ENCODE measurements at places on chromosomes 5 and 9.

DNA sequence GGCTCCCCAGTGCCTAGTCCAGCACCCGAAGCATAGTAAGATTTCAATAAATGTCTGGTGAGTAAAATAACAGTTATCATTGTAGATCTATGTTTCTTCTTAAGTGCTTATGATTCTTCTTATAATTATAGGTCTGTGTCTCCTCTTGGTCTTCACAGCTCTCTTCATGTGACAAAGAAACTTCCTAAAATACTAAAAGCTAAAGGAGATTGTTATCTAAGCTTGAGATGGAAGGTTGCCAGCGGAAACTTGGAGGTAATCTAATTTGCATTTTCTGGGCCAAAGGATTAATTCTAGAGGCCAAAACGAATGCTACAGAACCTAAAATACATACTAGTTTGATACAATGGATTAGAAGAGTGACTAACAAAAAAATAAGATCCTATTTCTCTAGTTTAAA lies 13.6 kb upstream of the ARHGAP26 start:
- DNase-seq = no peak

DNA sequence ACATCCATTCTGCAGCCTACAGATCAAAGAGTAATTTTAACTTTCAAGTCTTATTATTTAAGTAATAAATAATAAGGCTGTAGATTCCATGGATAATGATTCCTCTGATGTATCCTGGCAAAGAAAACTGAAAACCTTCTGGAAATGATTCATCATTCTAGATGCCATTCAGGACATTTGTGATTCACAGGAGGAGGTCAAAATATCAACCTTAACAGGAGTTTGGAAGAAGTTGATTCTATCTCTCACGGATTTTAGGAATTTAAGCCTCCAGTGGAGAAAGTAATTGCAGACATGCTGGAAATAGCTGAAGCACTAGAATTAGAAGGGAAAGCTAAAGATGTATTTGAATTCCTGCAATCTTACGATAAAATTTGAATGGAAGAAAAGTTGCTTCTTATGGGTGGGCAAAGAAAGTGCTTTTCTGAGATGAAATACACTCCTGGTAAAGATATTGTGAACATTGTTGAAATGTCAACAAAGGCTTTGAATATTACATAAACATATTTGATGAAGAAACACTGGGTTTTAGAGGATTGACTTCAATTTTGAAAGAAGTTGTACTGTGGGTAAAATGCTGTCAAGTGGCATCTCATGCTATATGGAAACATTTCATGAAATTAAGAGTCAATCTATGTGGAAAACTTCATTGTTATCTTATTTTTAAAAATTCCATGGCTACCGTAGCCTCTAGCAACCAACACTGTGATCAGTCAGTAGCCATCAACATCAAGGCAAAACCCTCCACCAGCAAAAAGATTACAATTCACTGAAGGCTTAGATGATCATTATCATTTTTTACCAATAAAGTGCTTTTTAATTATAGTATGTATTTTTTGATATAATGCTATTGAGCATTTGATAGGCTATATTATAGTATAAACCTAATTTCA lies 1141.0 kb downstream of the CDH12 start:
- DNase-seq = no peak

GRCh38 chr5:181149806-181150733 lies 2.7 kb downstream of the OR2V2 start:
- DNase-seq = no peak

- DNase-seq = no peak
Observed at GRCh38 chr9:105496826-105497225, 49.0 kb downstream of the FSD1L start.

DNA sequence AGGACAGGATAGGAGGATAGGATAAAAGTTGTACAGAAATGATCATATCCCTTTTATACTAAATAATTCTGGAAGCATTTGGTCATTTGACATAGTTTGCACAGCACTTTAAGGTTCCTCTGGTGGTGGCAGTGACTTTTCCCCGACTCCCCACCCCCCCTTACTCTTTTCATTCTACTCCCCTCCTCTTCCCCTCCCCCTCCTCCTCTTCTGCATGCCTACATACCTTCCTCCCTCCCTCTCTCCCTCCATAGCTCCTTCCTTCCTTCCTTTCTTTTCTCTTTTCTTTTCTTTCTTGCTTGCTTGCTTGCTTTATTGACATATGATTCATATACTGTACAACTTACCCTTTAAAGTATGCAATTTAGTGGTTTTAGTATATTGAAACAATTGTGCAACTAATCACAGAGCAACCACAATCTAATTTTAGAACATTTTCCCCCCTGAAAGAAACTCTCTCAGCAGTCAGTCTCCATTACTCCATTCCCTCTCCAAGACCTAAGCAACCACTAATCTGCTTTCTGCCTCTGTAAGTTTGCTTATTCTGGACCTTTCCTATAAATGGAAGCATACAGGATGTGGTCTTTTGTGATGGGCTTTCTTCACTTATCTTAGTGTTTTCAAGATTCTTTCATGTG lies 159.0 kb downstream of the HACD4 start:
- no peak for DNase-seq

DNA sequence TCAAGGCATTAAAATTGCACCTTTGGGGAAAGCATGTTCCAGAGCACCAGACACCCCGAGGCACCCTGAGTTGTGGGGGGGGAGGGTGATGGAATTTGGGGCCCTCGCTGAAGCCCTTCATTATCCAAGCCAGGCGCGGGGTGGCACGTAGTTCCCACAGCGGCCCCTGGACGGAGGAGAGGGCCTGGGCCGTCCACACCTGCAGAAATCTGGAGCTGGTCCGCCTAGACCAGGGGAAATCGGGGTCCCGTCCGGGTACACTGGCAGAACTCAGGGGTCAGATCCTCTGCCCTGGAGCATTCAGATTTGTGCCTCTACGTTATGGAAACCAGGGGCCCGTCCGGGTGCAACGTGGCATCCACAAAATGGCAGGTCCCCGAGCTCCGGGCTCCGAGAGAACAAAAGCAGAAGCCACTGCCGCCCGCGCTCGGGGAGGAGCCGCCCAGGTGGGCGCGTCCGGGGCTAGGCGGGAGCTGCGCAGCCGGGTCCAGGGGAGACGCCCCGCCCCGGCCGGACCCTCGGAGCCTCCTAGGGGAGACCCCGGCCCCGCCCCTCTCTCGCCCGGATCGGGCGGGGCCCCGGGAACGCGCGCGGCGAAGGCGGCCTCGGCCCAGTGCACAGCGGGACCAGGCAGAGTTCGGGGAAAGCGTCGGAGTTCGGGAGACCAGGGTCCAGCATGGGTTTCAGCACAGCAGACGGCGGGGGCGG lies at the start of gene PLEKHG4B:
Gene PLEKHG4B (plus strand): TSS at position 613 of the 708 bp plus-strand sequence. CDS start 64 bp downstream, at position 677.
- no peak for DNase-seq

DNA sequence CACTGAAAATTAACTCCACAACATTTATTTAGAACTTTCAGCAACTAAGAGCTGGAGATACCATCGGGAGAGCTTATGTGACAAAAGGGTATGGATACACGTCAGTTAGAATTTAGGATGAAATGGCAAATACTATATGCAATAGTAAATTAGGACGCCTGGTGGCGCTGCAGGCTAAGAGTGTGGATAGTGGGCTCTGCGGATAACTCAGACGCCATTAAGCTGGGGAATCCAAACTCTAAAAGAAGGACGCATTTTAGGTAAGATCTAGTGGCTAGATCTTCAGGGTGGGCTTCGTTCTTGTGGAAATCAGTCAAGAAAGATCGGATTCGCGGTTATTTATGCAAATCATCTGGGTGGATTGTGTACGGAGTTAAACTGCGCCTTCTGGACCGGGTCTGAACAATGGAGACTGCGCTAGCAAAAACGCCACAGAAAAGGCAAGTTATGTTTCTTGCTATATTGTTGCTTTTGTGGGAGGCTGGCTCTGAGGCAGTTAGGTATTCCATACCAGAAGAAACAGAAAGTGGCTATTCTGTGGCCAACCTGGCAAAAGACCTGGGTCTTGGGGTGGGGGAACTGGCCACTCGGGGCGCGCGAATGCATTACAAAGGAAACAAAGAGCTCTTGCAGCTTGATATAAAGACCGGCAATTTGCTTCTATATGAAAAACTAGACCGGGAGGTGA lies at the start of gene PCDHB5:
Gene PCDHB5 (plus strand): TSS at position 177 of the 688 bp plus-strand sequence. CDS start 229 bp downstream, at position 406.
- DNase-seq = peak; percentile 15

- DNase-seq = no peak
Observed at GRCh38 chr9:71755869-71756268, 12.4 kb downstream of the CEMIP2 start.

DNA sequence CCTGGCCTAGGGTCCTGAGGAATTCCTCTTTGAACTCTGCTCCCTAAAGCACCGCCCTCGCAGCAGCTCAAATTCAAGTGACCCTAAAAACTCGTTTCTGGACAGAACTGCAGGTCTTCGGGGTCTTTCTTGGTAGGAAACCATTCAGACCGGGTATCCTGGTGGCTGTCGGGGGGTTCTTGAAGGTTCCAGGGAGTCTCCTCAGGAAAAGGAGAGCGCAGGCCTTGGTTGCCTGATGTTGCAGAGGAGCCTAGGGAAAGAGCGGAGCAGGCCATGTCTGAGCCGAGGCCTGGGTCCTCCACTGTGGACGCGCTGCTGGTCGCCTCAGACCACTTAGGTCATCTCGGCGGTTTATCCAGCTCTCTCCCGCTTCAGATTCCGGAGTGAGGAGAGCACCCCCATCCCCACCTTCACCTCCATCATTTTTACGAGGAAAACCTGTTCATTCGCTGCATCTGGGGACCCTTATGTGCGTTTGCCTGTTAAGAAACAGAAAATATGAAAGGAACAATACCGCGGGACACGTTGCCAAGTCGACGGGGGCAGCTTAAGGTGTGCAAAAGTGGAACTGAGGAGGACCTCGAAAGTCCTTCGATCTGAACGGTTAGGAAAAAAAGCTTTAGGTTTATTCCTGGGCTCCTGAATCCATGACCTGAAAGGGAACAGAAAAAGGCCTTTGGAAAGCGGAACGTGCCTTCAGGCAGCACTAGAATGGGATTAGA lies 299.4 kb downstream of the PARP8 start:
- no peak for DNase-seq
